Activated CD4-positive, alpha-beta T cell treated with anti-CD3 and anti-CD28 coated beads for 24 hours (primary cell): ENCODE measurements at places on chromosomes 5 and 9.

GRCh38 chr9:127174386-127175318, 52.2 kb upstream of the ANGPTL2 start:
- DNase-seq: no peak

GRCh38 chr5:124630767-124631704, 115.4 kb downstream of the ZNF608 start:
- DNase-seq: no peak

DNA sequence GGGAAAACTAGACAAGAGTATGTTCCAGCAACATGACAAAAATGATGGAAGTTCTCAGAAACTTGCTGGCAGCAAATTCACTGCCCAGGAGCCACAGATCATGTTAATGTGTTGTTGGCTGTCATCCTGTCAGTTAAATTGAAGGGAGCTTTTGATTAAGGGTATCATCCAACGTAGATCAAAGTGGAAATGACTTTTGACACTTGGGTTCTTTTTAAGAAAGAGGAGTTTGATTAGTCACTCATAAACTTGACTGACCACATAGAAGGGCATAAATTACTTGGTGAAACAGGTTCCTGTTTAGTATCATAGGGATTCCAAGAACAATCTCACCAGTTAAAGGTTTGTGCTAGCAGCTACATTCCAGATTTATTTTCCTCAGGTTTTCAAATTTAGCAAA, 288.7 kb downstream of the CSNK1G3 start:
- no peak for DNase-seq

DNA sequence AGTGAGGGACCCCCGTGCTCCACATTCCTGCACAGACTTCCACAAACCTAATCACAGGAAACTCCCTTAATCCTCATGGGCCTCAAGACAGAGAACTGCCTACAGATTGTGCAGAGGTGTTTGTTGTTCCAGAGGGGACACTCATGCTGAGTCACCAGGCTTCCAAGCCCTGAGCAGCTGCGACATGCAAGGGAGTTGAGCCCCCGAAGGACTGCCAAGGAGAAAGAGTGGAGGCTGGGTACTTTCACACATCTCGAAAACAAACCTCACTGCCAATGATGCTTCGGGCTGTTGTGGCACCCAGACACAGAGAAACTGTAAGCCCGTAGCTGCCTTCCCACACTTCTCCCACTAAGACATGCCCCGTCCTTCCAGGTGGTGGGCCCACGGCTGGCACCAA, 480.8 kb downstream of the CDH12 start:
- DNase-seq: no peak

GRCh38 chr9:92715488-92716231, 45.7 kb upstream of the IPPK start:
- DNase-seq: no peak

DNA sequence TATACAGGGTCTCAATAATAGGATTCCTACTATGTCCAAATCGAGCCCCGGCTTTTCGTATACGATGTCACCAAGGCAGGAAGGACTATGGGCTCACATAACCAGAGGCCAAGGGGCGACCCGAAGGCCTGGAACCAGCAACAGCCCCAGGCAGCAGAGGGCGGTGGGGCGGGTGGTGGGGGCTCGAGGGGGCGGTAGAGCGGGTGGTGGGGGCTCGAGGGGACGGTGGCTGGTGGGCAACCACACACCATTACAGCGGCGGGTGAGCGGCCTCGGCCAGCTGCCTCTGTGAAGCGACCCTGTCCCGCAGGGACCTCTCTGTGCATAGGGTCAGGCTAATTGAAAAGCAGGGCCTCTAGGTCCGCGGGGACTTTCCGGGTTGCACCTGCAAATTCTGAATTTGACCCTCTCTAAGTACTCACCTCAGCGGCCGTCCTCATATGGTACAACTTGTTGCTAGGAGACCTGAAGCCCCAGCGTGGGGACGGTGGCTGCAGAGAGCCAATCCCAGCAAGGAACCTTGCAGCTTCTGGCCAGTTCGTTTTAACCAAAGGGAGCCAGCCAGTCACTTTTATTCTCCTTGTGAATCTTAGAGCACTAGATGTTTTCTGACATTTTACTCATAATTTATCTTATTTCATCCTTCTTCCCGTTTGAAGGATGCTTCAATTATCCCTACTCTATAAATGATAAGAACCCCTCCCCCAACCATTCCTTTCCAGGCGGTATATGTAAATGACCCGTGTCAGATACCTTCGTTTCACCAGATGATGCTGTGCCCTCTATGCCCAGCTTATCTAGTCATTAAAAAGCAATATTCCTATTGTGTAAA, at the start of gene NME5:
NME5 (minus strand) TSS at position 480 of the 832 bp plus-strand sequence. CDS start 648 bp downstream, outside the sequence.
- no peak for DNase-seq

DNA sequence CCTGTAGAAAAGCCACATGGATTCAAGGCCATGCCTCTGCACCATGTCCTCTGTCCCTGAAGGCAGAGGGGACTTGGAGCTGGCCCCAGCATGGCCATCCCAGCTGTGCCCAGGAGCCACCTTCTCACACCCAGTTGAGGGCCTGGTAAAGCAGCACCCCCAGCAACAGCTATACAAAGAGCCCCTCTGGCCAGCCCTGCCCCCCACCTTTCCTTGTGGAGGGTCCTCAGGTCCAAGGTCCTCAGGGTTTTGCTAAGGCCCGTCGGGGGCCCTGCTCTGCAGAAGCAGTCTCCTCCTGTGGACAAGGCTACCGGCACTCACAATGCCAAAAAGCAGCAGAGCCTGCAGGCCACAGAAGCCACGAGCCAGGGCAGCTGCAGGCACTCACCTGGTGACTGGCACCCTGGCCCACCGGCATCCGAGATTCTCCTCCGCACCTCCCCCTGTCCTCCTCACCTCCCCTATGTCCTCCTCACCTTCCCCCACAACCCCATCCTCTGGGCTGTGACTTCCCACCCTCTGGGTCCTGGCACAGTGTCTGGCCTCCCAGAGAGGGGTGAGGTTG, 39.9 kb upstream of the LPCAT1 start:
- no peak for DNase-seq

DNA sequence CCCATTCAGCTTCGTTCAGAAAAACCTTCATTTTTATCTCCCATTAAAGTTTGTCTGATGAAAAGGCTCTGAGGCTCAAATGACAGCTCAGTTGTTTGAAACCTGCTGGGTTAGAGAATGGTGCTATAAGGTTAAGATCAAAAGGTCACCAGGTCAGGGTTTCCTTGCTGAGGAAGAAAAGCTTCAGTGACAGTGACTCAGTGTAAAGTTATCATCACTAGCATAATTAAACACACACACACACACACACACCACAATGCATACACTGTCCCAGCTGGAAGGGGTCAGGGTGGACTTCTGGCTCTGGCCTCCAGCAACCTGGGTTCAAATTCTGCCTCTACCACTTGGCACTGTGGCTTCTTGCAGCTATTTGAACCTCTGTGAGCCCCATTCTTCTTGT, 281.1 kb downstream of the DOCK8 start:
- no peak for DNase-seq

DNA sequence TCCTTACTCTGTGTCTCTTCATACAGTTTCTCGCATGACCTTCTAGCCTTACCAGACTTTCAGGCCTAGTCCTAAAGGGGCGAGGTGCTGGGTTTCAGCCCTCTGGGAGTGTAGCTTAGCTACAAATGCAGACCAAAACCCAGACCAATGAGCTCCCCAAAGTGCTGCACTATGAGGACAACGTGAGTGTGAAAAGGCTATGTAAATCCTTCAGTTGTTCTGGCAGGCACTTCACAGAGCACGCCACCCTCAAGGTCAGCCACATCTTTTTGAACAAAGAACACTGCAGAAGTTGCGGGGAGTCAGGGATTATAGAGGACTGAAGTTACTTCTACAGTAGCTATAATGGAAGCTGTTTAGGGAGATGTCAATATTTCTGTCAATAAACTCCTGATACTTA, 301.7 kb downstream of the MARCHF11 start:
- DNase-seq: no peak

DNA sequence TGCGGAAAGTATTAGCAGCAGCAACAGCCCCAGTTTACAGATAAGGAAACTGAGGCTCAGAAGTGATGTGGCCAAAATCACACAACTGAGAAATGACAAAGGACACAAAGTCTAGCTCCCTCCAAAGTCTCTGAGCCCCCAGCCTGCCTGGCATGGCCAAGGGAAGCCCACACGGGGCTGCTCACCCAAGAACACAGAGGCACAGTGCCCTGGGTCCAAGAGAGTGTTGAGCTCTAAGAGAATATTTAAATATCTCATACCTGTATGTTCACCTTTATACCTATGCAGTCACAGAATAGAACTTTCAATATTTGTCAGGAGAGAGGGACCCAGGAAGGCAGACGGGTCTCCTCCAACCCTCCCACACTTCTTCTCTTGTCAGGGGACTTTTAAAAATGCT, 16.6 kb downstream of the VAV2 start:
- no peak for DNase-seq

GRCh38 chr9:128553728-128554127, 1.3 kb downstream of the SPTAN1 start:
- no peak for DNase-seq

DNA sequence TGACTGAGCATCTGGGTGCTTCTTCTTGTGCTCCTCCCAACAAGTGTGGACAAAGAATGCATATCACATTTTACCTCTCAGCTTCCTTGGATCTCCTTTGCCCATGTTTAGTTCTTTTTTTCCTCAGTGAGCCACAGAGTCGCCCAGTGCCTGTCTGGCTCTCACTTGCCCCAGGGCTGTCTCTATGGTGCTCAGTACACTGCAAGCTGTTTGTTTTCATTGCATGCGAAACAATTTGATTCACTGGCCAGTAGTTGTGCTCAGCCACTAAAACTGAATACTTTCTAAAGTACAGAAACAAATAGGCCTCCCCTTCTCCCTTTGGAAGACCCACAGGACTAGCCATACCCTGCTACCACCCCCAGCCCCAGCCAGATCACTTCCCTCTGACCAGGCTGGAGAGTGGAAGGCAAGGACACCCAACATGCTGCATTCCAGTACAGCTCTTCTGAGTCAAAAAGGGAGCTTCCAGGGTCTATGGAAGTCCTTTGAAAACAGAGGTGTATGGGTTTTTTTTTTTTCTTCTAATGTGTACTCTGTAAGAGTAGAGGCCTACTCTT, 3.8 kb downstream of the LHFPL2 start:
- no peak for DNase-seq

DNA sequence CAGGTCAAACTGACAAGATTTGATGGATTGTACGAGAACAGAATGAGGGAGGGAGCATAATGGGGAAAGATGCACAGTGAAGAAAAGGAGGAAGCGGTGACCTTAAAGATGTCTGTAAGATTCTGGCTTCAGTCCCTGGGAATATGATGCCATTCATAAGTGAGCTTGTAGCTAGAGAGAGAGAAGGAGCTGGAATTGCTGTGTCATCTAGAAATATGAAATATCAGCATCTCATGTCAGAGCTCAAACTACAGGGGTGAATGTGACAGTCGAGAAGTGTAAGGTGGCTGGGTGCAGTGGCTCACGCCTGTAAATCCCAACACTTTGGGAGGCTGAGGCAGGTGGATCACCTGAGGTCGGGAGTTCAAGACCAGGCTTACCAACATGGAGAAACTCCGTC, 24.0 kb upstream of the WHRN start:
- DNase-seq: no peak

- no peak for DNase-seq
These were observed 153.8 kb upstream of the PHYKPL start for GRCh38 chr5:178386336-178386931.

DNA sequence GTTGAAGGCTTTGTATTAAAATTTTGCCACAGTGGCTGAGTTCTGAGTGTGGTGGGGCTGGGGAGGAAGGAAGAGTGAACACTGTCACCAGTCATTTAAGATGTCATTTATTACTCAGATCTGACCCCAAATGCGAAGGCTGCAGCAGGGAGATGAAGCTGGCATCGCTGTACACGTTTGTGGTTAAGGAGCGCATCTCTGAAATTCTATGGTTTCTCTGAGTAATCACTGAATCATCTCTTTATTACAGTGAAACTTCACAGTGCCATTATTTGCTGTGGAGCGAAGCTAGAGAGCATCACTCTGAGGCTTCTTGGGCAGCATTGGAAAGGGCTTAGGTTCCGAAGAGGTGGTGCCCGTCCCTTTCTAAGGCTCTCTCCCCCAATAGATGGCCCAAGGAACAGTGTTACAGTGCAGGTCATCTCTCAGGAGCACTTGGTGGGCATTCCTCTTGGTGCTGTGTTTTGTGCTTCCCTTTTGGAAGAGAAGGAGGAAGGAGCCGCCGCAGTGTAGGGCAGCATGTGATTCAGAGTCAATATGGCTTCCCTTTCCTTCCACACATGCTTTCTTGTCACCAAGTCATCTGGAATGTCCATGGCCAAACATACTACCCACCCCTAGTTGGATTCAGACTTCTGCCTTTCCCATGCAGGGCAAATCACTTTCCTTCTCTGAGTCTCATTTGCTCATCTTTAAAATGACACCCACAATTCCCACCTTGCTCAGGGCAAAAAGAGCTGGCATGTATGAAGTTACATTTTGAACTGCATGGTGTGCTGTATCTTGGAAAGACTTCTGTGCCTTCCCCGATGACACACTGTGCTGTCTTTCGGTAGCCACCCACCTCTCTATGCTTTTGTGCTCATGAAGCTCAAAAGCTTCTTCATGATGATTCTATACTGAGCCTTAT, 9.3 kb upstream of the TEX48 start:
- DNase-seq: peak; percentile 61

DNA sequence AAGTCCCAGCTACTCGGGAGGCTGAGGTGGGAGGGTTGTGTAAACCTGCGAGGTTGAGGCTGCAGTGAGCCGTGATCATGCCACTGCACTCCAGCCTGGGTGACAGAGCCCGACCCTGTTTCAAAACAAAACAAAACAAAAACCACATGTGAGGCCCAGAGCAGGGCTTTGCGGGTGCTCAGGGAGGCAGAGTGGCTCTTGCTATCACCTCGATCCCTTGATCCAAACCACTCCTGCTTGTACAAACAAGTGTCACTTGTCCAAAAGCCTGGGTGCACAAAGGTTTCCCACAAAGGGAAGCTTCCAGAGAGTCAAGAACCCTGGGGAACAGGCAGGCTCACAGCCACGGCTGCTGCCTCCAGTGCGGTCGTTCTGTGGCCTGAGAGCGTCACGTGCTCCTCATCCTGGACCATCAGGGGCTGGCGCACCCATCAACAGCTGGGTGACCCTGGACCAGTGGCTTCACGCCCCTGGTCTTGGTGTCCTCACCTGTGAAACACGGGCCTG, 162.7 kb downstream of the C9orf50 start:
- DNase-seq: no peak

DNA sequence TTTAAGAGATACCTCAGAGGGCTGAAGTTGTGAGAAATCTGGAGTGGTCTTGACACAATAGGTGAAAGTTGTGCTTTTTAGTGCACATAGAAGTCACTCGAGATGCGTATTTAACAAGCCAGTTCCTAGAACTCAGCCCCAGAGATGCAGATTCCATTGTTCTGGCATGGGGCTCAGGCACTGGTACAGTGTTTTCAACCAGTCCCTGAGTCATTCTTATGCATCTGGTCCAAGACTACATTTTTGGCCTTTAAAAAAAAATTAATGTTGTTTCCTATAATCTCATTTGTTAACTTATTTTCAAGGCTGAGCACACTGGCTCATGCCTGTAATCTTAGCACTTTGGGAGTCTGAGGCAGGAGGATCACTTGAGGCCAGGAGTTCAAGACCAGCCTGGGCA, 29.6 kb downstream of the PTTG1 start:
- DNase-seq: no peak

- DNase-seq: no peak
These were observed 123.9 kb downstream of the SEC61B start for GRCh38 chr9:99345942-99346341.
